ENCODE measurements at places on chromosomes 16 and 17.

GRCh38 chr16:24188021-24188542 lies 68.1 kb upstream of the CACNG3 start:
- DNase-seq = no peak

DNA sequence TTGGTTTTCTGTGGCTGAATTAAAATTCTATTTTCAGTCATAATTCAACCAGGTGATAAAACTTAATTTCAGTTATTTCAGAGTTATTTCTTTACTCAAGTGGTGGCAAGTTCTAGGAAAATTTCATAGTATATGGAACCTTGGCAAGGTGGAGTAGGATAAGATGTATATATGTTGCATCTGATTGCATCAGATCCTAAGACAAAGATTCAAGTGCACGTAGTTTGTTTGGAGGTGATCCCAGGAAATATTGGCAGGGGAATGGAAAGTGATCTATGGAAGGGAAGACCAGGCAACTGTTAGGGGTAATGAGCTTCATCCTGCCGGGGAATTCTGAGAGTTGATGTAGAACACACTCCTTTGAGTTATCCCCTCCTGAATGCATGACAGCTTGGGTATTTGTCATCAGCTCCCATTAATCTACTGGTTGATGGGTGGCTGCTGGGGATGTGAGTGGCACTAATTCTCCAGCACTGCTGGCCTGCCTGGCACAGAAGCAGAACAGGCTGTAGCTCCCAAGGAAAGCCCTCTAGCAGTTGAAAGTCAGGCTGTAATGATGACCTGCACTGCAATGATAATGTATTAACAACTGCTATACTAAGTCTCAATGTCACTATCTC lies 52.2 kb upstream of the TOM1L1 start:
- DNase-seq = no peak

GRCh38 chr17:39549747-39550573 lies 57.8 kb downstream of the NEUROD2 start:
- DNase-seq = no peak

DNA sequence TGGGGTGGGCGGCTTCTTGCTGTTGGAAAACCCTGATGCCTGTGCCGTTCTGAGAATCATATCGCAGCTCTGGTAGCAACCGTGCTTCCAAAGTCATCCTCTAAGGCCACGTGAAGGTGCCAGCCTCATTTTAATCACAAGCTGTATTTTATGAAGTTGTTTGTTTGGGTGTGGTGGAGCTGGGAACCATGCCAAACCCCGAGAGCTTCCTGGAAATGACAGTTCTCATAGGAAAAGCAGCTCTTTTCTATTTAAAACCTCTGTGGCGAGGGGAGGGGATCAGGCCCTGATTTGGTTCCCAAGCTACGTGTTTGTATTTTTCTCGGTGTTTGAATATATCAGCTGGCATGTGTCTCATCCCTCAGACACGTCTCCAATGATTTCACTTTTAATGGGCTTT lies 21.7 kb downstream of the KNOP1 start:
- peak; percentile 79 for DNase-seq

- no peak for DNase-seq
Observed at GRCh38 chr17:48429638-48430586, at the start of gene SKAP1. SKAP1 (minus strand) TSS chr17:48430214.

- DNase-seq = no peak
Observed at GRCh38 chr16:48444574-48444973, 59.4 kb upstream of the SIAH1 start.

GRCh38 chr17:49667854-49668253 lies 10.0 kb downstream of the SPOP start:
- no peak for DNase-seq

GRCh38 chr16:4324492-4325252 lies 8.8 kb downstream of the GLIS2 start:
- DNase-seq = peak; percentile 75

DNA sequence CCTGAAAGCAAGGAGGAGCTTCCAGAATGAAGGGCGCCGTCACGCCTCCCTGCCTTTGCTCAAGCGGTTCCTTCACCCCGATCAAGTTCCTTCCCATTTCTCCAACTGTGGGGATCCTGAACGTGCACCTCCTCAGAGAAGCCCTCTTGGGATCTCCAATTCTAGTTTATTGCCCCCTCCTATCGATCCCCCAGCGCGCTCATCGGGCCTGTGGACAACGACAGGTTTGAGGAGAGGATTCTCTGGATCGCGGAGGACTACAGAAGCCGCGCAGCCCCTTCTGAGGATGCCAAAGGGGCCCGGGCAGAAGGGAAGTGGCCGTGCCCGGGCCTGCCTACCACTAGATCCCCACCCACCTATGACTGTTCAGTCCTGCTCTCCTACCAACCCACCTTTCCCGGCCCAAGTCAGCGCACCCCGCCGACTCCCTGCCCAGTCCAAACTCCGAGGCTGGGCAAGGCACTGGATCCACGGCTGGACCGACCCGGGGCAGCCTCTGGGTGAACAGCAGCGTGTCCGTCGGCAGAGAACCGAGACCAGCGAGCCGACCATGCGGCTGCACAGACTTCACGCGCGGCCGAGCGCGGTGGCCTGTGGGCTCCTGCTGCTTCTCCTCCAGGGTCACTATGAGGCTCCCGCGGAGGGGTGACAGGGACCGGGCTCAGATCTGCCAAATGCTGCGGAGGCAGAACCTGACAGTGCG lies 12.8 kb upstream of the CES3 start:
- no peak for DNase-seq

GRCh38 chr17:15945527-15946191 lies 729 bp downstream of the ADORA2B start:
- peak; percentile 71 for DNase-seq
